ENCODE measurements at places on chromosomes 11 and 22. TPM values are rescaled to one million over a fixed set of nuclear protein-coding genes. Genes with fewer than 3 reads are reported as not detected.

TBX10 gene
- not detected for total RNA-seq

MUC6 gene
- total RNA-seq, result not detected

MMP13 gene
- not detected for total RNA-seq

POU2F3 gene
- not detected for total RNA-seq

NDUFS3 gene
- 145 TPM for total RNA-seq

PDE3B gene
- 39.1 TPM for total RNA-seq

OR9Q2 gene
- not detected for total RNA-seq

CPT1A gene
- 21.3 TPM for total RNA-seq

DCHS1 gene
- 0.40 TPM for total RNA-seq

CD3E gene
- total RNA-seq, result 491 TPM

SCN4B gene
- total RNA-seq, result 0.19 TPM

PTH gene
- total RNA-seq, result not detected

PIH1D2 gene
- total RNA-seq, result 0.40 TPM

MB gene
- 1.5 TPM for total RNA-seq

YAP1 gene
- 0.04 TPM for total RNA-seq

PRRG4 gene
- 0.76 TPM for total RNA-seq

PATE4 gene
- total RNA-seq, result not detected

MIOX gene
- total RNA-seq, result 0.17 TPM

LGR4 gene
- total RNA-seq, result 0.04 TPM

TIRAP gene
- total RNA-seq, result 9.8 TPM

RFPL3 gene
- total RNA-seq, result not detected

APOL2 gene
- total RNA-seq, result 61.2 TPM

LRRC56 gene
- total RNA-seq, result 1.8 TPM

OR10AG1 gene
- not detected for total RNA-seq

CALCA gene
- not detected for total RNA-seq

FGF19 gene
- total RNA-seq, result not detected

PGR gene
- not detected for total RNA-seq

MICAL2 gene
- 158 TPM for total RNA-seq

RFPL2 gene
- not detected for total RNA-seq

All from activated CD8-positive, alpha-beta memory T cell treated with anti-CD3 and anti-CD28 coated beads for 36 hours (primary cell).